ENCODE measurements at places on chromosomes 1 and 21.

- no peak for DNase-seq
Measured at GRCh38 chr1:113540335-113540734, 150.0 kb downstream of the MAGI3 start.

GRCh38 chr1:72006092-72006491, 276.2 kb downstream of the NEGR1 start:
- peak; percentile 10 for DNase-seq

DNA sequence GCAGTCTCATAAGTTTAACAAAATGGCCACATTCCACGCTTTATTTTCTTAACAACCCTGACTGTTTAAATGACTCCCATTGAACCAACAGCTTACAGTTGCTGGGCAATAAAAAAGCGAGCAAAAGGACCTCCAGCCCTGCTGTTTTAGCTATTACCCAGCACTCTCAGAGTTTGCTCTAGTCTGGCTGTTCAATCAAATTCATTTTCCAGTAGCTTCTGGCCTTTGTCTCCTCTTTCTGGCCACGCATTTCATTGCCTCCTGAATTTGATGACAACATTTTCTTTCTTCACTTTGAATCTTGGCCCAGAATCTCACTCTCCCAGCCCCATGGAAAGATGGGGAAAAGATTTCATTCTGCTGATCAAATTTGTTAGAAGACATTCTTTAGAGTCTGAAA, 44.1 kb upstream of the DOCK7 start:
- no peak for DNase-seq

GRCh38 chr1:163657719-163658118, 336.0 kb downstream of the NUF2 start:
- no peak for DNase-seq

GRCh38 chr21:31078796-31079195, 40.5 kb upstream of the KRTAP19-8 start:
- DNase-seq, result no peak

GRCh38 chr1:72357411-72357810, 75.1 kb upstream of the NEGR1 start:
- DNase-seq, result no peak

DNA sequence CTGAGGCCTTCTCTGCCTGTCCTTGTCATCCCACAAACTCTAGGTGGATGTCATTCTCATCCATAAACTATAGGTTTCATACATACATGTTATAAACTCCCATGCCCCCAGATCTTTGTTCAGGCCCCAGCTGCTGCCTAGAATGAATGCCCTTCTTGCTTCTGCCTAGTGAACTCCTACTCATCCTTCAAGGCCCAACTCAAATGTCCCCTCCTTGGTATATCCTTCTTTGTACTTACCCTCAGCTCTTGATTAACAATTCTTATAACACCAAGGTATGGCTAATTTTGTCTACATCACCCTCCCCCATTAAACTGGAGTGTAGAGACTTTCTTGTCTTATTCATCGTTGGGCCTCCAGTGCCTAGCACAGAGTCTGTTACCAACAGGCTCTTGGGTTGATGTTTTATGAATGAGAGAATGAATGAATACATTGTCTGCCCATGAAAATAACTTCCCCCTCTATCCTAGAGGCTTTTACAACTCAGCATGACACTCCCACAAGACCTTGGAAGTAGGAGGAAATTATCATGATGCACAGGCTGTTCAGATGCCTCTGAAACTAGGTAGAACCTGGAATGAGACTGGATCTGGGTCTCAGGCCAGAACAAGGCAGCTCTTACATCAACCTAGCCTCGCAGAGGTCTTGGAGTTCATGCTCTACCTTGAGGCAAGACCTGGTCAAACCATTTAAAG, 26.9 kb downstream of the EPHB2 start:
- no peak for DNase-seq

DNA sequence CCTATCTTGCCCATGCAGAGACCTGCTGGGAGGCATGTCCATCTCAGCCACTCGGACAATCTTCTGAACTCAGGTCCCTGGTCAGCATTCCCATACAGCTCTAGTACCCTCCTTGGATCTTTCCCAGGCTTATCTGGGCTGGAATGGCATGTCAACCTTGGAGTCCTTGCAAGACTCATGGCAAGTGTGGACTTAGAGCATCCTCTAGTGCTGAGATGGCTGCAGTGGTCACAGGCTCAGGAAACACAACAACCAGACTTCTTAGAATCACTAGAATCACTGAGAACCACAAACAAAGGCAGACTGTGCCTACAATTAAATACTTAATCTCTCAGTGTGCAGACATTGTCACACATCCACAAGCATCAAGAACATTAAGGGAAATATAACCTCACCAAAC, 73.1 kb upstream of the TSHB start:
- peak; percentile 2 for DNase-seq

GRCh38 chr21:42215942-42216725, 2.8 kb upstream of the ABCG1 start:
- DNase-seq, result no peak

- DNase-seq, result no peak
Measured at GRCh38 chr21:23578027-23578426, 2029.3 kb downstream of the MRPL39 start.

- DNase-seq, result no peak
Measured at GRCh38 chr1:219143735-219144134, 29.9 kb upstream of the LYPLAL1 start.

GRCh38 chr21:27426196-27426595, 459.3 kb upstream of the ADAMTS5 start:
- DNase-seq, result no peak

DNA sequence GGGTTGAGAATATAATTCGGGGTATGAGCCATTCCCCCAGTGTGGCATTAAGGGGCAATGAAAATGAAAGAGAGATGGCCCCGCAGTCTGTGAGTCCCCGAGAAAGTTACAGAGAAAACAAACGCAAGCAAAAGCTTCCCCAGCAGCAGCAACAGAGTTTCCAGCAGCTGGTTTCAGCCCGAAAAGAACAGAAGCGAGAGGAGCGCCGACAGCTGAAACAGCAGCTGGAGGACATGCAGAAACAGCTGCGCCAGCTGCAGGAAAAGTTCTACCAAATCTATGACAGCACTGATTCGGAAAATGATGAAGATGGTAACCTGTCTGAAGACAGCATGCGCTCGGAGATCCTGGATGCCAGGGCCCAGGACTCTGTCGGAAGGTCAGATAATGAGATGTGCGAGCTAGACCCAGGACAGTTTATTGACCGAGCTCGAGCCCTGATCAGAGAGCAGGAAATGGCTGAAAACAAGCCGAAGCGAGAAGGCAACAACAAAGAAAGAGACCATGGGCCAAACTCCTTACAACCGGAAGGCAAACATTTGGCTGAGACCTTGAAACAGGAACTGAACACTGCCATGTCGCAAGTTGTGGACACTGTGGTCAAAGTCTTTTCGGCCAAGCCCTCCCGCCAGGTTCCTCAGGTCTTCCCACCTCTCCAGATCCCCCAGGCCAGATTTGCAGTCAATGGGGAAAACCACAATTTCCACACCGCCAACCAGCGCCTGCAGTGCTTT, 9.4 kb downstream of the PROX1 start:
- no peak for DNase-seq

GRCh38 chr1:231699784-231700183, 73.2 kb downstream of the DISC1 start:
- DNase-seq, result no peak

- no peak for DNase-seq
Measured at GRCh38 chr1:32223683-32224082, 1.5 kb downstream of the EIF3I start.

GRCh38 chr1:84299536-84300170, 1.9 kb upstream of the SAMD13 start:
- DNase-seq, result no peak

- no peak for DNase-seq
Measured at GRCh38 chr1:15055736-15056415, 97.7 kb upstream of the TMEM51 start.

DNA sequence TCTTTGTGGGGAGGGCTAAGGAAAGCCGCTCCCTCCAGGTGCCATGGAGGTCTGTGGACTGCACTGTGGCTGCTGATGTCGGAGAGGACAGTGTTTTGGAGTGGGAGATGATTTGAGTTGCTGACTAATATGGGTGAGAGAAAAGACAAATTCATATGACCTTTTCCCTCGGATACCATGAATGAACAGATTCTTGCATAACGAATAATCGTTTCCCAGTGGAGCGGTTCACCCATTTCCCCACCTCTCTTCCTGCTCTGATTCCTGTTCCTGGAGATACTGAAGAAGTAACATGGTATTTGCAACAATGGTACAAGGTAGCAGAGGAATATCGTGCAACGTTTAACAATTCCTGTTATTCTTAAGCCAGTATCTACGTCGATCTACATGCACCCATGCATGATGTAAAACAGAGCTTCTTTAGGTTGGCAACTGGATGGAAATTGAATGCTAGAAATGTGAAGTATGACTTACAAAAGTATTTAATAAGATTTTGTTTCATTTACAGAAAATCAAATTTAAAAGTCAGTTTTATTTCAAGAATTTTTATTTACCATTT, 227.1 kb downstream of the TOMM20 start:
- no peak for DNase-seq

GRCh38 chr1:202750761-202751160, 40.5 kb upstream of the SYT2 start:
- no peak for DNase-seq

DNA sequence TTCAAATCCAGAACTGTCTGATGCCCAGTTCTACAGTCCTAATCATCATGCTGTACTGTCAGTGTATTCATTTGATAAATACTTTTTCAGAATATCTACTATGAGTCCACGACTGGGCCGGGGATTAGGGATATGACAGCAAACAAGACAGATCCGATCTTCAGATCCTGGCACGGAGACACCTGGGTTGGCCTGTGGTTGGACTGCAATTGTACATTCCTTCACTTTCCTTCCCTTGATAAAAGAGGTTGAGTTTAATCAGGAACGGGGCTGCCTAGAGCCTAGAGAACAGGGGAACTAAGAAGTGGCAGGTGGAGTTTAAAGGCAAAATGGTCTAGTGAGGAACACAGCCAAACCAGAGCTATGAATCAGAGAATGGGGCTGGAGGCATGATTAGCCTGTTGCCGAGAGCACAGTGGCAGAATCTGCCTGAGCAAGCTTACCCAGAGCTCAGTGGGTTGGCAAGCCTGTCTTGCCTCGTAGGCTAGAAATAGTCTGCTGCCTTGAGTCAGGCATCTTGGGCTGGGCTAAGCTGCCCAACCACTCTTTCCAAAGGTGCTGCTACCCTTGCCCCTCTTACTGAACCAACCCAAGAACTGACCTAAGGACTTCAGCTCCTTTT, 38.1 kb upstream of the PTCH2 start:
- DNase-seq, result peak; percentile 59

DNA sequence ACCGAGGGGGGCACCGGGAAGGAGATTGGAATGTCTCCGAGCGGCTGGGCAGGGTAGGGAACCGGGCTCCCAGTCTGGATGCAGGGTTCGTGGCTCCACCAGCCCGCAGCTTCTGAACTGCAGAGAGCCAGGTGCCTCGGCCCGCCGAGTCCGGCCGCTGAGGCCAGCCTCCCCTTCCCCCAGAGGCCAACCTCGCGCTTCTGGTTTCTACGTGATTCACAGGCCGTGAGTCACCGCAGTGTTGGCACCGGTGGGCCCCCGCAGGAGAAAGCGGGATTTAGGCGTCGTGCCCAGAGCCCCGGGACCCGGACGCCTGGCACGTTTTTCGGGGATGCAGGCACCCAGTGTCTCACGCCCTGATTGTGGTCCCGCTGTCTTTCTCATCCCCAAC, 458 bp downstream of the CRABP2 start:
- no peak for DNase-seq

DNA sequence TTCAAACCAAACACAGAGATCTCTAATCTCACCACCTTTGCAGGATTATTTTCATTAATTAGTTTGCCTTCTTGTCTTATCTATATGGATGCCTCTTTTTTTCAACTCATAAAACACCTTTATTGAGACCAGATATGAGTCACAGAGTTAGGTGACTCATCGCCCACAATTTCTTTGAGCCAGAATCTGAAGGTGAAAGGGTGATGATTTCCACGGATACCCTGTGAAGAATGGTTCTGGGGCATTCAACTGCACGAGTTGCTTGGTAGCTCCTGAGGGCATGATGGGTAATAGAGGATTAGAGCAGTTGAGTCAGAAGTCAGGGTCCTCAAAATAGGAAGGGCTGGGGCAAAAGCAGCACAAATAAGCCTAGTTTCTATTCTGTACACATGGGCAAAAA, 128.2 kb downstream of the TBX19 start:
- peak; percentile 10 for DNase-seq

GRCh38 chr1:246631426-246631825, 65.2 kb downstream of the CNST start:
- DNase-seq, result peak; percentile 67

GRCh38 chr1:67674260-67675011, 10.6 kb upstream of the GADD45A start:
- DNase-seq, result no peak
